ENCODE measurements at places on chromosomes 4 and X. TPM values are rescaled to one million over a fixed set of nuclear protein-coding genes. Genes with fewer than 3 reads are reported as not detected.

The CNGA1 gene
- polyA plus RNA-seq: not detected

GRCh38 chr4:125011646-125012045 is 299.1 kb upstream of the ANKRD50 start:
- H3K4me1 ChIP-seq: no peaks in the 10 kb centered on the region
- no peak for DNase-seq
- no peak overlapping the region for H3K27ac ChIP-seq
- no peaks in the 10 kb centered on the region for H3K27me3 ChIP-seq

GRCh38 chr4:153018031-153018430 is 81.9 kb downstream of the FHDC1 start:
- no peak overlapping the region for H3K27ac ChIP-seq
- H3K36me3 ChIP-seq: no peaks in the 10 kb centered on the region
- no peak overlapping the region for H3K4me3 ChIP-seq
- DNase-seq: no peak

GRCh38 chr4:126435491-126435890 is 1120.7 kb downstream of the FAT4 start:
- H3K27me3 ChIP-seq: no peaks in the 10 kb centered on the region
- H3K4me3 ChIP-seq: no peak overlapping the region
- no peak for DNase-seq
- H3K27ac ChIP-seq: no peak overlapping the region

- no peak overlapping the region for H3K4me3 ChIP-seq
- H3K4me1 ChIP-seq: peaks cover 6% of the 10 kb centered on the region
- H3K36me3 ChIP-seq: no peaks in the 10 kb centered on the region
- no peak overlapping the region for H3K27ac ChIP-seq
- H3K27me3 ChIP-seq: no peaks in the 10 kb centered on the region
Measured at GRCh38 chr4:3442959-3443749, 1.4 kb downstream of the HGFAC start.

- H3K27me3 ChIP-seq: no peaks in the 10 kb centered on the region
- no peak for DNase-seq
- no peaks in the 10 kb centered on the region for H3K4me1 ChIP-seq
- H3K4me3 ChIP-seq: no peak overlapping the region
Measured at GRCh38 chr4:120801137-120801758, 121.3 kb downstream of the PRDM5 start.

GRCh38 chr4:143351774-143352451 is 15.2 kb downstream of the GAB1 start:
- H3K4me3 ChIP-seq: no peak overlapping the region
- no peaks in the 10 kb centered on the region for H3K36me3 ChIP-seq
- H3K27ac ChIP-seq: no peak overlapping the region
- no peaks in the 10 kb centered on the region for H3K4me1 ChIP-seq
- no peaks in the 10 kb centered on the region for H3K27me3 ChIP-seq
- DNase-seq: no peak

GRCh38 chrX:94058728-94059382 is 384.8 kb downstream of the FAM133A start:
- H3K27me3 ChIP-seq: no peaks in the 10 kb centered on the region
- H3K4me3 ChIP-seq: no peak overlapping the region
- no peaks in the 10 kb centered on the region for H3K4me1 ChIP-seq
- no peak for DNase-seq

Data from CD14-positive monocyte (primary cell).